Stimulated activated CD8-positive, alpha-beta memory T cell treated with anti-CD3 and anti-CD28 coated beads, Interleukin-4, amount 100 ng/mL, for 1 hour (primary cell): ENCODE measurements at places on chromosomes 6 and 20.

DNA sequence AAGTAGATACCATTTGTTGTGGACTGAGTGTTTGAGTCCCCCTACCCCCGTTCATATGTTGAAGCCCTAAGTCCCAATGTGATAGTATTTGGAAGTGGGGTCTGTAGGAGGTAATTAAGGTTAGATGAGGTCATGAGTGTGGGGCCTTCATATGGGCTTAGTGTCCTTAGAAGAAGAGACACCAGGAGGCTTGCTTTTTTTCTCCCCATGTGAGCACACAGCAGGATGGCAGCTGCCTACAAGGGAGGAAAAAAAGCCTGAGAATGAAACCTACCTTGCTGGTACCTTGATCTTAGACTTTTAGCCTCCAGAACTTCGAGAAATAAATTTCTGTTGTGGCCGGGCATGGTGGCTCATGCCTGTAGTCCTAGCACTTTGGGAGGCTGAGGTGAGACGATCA lies 67.9 kb upstream of the TULP4 start:
- DNase-seq = no peak

DNA sequence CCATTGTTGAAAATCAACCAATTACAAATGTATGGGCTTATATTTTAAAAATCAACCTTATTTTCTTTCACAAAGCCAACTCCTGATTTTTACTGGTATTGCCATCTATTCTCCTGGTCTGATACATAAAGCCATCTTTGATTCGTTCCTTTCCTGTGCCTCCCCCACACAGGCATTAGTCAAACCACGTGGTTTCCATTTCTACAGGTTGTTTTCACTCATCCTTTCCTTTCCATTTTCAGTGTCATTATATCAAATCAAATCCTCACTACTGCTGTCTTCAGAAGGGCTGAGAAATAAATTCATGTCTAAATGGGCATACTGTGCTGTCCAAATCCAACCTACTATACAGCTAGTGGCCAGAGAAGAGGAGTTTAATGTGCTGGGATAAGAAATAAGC lies 281.3 kb downstream of the FOXC1 start:
- DNase-seq = no peak

DNA sequence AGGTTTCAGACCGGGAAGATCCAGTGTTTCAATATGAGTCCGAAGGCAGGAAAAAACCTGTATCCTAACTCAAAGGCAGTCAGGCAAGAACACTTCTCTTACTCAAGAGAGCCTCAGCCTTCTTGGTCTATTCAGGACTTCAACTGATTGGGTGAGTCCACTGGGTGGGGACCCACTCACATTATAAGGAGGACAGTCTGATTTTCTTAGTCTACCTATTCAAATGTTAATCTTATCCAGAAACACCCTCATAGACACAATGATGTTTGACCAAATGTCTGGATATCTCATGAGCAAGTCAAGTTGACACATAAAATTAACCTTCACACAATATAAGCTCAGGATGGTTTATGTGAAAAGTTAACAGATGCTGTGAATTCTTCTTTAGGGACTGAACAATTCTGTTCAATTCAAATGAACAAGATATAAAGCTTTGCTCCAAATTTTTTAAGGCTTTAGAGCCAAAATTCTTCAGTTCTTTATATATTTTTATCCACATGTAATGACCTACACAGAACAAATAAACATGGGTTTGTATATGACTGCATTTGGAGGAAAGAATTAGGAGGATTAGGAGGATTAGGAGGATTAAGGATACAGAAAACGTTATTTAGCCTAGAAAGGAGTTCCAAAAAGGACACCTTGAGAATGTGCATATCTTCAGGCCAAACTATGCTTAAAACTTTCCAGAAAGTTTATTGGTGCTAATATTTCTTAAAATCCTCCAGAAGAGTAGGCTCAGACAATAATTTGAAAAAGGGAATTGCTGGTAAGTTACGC lies 35.3 kb upstream of the LAMA2 start:
- no peak for DNase-seq

- no peak for DNase-seq
Observed at GRCh38 chr6:77361018-77361417, 102.3 kb downstream of the HTR1B start.

DNA sequence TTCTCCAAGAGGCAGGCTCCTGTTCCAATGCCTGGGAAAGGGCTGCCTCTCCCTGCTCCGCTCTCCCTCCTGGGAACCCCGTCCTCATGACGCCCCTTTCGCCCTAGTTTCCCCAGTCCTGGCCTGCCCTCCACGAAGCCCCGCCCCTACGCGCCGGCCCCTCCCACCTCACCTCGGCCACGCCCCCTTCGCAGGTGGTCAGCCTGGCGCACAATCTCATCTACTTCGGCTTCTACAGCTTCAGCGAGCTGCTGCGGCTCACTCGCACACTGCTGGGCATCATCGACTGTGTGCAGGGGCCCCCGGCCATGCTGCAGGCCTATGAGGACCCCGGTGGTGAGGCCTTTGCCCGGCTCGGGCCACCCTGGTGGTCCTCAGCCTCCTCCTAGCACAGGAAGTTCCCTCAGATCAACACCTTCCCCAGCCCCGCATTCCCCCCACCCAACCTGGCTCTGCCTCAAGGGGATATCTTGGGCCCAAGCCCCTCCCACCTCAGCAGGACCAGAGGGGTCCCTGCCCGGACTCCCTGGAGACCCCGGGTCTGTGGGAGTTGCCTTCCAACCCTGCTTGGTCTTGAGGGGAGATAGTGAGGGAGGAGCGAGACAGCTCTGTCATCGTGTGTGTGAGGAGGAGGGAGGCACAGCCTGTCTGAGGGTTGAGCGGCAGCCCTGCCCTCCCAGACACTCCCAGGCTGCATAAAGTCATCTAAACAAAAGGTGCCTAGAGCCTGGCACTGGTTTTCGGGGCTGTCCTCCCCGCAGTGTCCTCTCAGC lies 40.3 kb downstream of the UQCC2 start:
- no peak for DNase-seq

DNA sequence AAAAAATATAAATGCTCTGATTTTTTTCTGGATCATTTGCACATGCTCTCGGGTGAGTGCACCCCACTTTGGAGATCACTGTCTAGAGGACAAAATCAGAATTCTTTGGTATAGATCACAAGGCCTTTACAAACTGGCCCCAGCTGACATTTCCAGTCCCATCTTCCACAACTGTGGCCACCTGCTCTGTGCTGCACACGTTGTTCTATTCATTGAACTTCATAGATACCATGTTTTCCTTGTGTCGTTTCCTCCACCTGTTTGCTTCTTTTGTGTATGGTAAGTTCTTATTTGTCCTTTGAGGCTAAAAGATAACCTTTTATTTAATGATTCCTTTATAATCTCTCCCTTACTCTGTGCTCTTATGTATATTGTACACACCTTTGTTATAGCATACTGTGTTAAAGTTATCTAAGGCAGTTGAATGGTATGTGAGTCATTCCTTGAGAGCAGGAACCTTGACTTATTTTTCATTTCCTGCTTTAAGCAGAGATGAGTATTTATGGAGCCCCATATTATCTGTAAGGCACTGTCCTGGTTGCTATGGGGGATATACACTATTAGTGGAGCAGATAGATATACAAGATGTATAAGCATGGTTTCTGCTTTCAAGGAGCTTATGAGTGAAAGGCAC lies 12.0 kb upstream of the SLC17A5 start:
- no peak for DNase-seq

GRCh38 chr6:13009461-13009860 lies 292.9 kb downstream of the PHACTR1 start:
- no peak for DNase-seq

DNA sequence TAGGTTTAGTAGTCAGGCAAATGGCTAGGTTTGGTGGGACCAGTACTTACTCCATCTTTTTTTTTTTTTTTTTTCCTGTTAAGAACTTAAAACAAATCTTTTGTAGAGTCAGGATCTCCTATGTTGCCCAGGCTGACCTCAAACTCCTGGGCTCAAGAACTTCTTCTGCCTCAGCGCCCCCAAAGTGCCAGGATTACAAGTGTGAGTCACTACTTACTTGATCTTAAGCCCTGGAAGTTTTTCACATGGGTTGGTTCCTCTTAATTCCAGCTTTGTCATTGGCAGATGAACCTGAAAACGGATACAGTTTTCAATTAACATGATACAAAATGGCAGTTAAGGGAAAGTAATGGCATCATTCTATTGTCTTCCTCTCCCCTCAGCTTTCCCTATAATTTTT lies 179.4 kb upstream of the JAG1 start:
- DNase-seq = no peak

- DNase-seq = no peak
Observed at GRCh38 chr6:146292506-146292905, 251.1 kb upstream of the RAB32 start.

DNA sequence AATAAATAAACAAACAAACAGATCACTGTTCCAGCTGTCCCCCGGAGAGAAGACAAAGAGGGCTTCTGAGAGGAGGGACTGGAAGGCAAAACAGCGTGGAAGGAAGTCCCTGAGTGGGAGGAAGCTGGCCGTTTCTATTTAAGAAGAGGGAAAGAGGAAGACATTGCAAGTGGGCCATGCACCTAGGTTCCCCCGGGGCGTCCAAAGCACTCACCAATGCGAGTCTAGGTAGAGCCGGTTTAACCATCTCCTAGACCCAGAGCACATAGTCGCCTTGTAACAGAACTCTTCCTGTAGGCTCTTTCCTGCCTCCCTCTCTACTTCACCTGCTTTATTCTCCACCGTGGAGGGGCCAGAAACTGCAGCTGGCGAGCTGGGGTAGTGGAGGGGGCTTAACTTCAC lies 158.4 kb downstream of the ZDHHC14 start:
- DNase-seq = no peak

DNA sequence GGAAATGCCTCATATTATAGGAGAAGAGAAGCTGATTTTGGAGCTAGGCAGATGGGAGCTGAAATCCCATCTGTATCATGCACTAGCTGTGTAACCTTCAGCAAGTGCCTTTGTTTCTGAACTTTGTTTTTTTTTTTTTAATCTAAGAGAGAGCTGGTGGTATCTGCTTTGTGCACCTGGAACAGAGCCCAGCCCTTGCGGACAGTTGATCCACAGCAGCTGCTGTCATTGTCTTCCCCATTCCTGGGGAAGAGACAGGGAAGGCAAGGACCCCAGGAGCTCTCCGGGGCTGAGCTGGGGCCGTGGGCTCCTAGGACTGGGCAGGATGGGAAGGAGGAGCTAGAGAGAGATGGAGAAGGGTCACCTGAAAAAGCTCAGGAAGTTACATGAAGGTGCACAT lies 92.1 kb downstream of the SYNJ2 start:
- no peak for DNase-seq

GRCh38 chr6:157867155-157867559 lies 44.1 kb downstream of the SNX9 start:
- DNase-seq = no peak

DNA sequence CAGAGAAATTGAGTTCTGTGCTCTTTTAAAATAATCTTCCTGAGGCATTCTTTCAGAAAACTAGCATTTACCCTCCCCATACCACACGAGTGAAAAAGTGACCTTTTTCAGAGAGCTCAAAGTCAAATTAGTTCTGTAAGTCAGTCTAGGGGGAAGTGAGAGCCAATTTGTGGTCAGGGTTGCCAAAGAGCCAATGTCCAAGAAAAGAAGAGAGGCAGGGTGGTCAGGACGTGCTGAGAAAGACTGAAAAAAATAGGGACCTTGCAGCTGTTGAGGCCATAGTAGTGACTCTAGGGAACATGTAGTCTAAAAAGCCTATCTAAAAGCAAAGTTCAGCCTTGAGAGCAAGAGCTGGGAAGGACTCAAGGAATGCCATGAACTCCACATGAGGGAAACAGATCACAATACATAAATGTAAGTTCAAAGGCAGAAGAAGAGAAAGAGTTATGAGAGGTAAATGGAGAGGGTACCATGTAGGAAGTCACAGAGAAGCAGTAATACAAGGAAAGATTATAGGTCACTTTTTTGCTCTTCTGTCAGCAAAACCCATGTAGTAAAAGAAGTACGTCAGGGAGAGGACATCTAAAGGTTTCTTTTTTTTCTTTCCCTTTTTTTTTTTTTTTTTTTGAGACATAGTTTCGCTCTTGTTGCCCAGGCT lies 565.1 kb upstream of the FLRT3 start:
- DNase-seq = no peak

DNA sequence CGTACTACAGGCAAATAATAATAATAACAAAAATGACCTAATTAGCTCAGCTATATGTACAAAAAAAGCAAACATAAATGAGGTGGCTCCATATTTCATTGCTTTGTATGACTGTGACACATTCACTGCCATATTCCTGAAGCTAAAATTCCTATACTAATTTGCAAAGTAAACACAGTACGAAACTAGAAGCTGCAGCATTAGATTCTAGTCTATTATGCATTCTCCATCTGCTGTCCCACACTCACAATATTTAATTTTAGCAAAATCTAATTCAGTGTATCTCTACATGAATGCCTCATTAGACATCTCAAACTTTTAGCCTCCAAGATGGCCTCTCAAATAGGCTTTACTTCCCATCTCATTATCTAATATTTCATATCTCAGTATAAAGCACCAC lies 55.1 kb downstream of the ATG5 start:
- no peak for DNase-seq

GRCh38 chr6:125742464-125743120 lies 6.8 kb upstream of the HEY2 start:
- no peak for DNase-seq

- DNase-seq = no peak
Observed at GRCh38 chr20:34315236-34315635, 12.1 kb upstream of the AHCY start.

DNA sequence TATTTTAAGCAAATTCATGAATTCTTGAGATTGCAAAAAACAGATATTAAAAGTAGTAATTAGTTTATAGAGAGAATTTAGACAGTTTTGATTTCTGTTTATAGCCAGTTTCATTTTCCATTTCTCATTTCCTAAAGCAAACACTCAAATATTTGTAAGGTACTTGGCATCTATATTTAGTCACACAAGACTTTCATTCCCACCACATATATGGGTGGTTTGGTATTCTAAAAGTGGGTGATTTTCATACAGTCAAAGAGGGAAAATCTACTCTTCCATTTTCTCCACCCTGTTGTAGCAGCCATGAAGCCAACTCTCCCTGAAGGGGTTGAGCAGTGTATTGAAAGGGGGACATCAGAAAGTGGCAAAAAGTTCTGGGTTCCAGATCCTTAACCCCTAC lies 181.1 kb upstream of the SUPT3H start:
- no peak for DNase-seq

DNA sequence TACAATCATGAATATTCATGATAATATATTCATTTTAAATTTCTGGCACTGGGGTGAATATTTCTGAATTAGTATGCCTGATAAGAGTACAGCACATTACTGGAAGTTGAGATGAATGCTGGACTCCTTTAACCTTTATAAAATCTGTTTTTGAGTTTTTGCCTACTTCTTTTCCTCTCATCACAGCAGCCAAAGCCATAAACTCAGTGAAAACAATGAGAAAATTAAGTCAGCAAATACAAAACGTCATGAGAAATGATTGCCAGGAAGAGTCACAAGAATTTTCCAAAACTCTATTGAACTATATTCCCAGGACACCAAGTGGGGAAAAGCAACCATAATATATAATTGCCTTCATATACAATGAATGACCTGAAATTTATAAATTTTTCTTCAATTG lies 837.6 kb downstream of the TBC1D32 start:
- DNase-seq = no peak

- DNase-seq = no peak
Observed at GRCh38 chr6:111566873-111567517, 38.7 kb downstream of the TRAF3IP2 start.
